Activated naive CD4-positive, alpha-beta T cell treated with anti-CD3 and anti-CD28 coated beads, Interleukin-2, amount 50 U/mL, for 16 hours (primary cell): ENCODE measurements at places on chromosomes 1 and 21.

DNA sequence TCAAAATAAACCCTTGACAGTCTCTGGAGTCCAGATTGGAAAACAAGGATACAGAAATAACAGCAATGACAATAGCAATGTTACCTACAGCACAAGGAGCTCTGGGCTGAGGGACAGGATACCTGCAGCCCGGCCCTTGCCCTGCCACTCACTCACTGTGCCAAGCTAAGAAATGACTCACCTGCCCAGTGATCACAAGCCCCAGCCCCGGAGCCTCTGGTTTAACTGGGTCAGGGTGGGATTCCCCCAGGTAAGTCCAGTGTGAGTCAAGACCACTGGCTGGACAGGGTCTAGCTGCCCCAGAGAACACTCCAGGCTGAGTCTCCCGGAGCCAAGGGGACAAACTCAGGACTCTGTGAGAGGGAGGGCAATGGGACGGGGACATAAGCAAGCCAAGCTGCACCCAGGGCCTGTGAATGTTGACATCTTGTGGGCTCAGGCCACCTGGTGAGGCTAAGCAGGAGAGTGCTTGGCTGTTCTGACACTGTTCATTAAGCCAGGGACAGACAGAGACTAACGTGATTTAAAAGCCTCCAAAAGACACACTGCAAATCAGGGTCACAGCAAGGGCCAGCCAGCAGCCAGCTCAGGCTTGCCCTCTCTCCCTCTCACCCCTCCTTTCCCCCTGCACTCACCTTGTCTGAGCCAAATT lies 64.1 kb downstream of the MIS18A start:
- DNase-seq, result no peak

DNA sequence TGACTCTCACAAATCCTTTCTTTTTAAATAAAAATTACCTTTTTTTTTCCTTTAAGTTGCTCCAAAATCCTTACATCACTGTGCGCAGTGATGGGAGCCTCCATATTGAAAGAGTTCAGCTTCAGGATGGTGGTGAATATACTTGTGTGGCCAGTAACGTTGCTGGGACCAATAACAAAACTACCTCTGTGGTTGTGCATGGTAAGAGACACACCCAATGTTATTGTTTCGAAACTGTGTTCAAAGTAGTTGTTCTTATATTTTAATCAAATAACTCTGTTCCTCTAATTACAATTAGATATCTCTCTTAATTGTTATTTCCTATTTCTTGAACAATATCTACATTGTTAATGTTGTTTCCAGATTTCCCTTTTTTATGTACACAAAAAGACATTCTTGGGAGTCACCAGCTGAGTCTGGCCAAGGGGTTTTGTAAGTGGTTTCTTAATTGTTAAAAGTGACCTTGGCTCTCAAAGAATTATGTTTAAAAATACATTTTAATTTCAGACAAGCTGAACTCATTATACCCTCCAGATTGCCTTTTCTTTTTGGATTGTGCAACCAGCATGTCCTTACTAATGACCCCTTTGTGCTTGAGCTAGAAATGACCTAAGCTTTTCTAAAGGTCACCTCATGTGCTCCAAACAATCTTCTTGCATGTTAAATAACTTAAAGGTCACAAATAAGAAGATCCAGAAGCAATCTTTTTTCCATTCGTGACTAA lies 250.1 kb downstream of the HMCN1 start:
- no peak for DNase-seq

DNA sequence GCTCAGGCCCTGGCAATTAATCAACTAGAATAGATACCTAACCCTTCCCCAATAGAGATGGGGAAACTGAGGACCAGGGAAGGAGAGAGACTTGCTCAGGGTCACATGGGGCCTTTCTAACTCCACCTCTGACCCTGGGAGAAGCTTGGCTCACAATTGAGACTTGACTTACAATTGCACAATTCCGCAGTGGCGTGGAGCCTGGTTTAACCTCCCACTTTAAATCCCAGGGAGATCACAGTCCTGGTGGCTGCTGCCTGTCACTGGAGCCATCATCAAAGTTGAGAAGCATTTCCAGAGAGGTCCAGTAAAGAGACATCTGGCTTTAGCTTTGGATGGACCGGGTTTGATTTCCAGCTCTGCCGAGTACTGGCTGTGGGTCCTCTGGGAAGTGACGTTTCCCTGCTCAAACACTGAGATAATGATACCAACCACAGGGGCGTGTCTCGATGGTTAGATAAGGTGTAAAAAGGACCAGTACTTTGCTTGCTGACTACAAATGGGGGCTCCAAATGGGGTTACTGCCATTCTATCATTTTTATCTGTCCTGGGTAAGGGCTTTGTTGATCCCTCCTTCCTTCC lies 39.3 kb downstream of the TRIM62 start:
- DNase-seq, result no peak

GRCh38 chr1:56255516-56256152 lies 323.7 kb downstream of the PLPP3 start:
- no peak for DNase-seq

GRCh38 chr1:178752891-178753290 lies 27.8 kb downstream of the RALGPS2 start:
- no peak for DNase-seq

DNA sequence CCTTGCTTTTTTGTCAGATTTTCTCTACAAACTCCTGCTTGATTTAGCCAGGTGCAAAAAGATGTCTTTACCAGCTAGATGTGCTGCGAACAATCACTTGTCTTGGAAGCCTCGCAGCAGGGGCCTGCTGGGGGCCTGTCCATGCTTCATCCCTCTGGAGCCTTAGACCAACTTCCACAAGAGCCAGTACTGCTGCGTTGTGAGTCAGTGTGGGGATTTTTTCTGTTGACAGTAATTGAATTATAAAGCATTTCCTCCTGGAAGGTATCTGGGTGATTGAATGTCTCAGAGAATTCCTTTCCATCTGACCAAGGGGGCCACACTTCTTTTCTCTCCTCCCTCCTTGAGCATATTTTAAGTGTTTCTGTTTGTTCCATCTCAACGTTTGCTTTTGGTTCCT lies 40.4 kb upstream of the LDLRAP1 start:
- no peak for DNase-seq

- no peak for DNase-seq
Observed at GRCh38 chr1:86823386-86823785, 90.5 kb downstream of the SELENOF start.

DNA sequence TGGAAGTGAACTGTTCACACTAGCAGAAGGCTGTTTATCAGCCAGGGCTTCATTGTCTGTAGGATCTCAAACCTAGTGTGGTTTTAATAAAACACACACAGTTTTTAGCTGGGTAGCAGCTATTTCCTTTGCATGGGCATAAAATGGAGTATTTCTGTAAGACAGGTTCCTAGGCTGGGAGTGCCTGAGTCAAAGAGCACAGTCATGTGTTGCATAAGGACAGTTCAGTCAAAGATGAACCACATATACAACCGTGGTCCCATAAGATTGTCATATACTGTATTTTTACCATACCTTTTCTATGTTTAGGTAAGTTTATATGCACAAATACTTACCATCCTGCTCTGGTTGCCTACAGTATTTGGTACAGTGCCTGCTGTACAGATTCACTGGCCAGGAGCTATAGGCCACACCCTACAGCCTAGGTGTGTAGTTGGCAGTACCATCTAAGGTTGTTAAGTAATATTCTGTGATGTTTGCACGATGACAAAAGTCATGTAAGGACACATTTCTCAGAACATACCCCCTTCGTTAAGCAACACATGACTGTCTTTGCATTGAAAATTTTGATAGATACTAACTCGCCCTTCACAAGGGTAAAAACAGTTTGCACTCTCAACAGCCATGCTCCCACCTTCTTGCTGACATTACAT lies 17.2 kb downstream of the LGALS8 start:
- no peak for DNase-seq

DNA sequence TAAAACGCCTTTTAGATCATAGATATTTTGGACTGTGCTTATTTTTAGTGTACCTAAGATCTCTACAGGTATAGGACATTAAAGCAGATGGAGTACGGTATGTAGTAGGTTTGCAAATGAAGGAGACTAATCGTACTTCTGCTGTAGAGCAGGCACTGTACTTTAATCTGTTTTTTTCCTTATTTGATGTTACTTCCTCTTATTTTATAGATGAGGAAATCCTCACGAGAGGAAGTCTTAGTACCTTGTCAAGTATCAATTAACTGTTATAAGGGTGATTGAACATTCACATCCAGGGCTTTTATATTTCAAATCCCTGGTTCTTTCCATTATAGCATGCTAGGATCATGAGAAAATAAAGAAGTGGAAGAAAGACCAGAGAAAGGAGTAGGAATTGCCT lies 41.1 kb downstream of the CACHD1 start:
- DNase-seq, result no peak

GRCh38 chr1:18549906-18550305 lies 69.2 kb downstream of the KLHDC7A start:
- DNase-seq, result no peak

- no peak for DNase-seq
Observed at GRCh38 chr1:3320246-3321152, 134.0 kb upstream of the ARHGEF16 start.

DNA sequence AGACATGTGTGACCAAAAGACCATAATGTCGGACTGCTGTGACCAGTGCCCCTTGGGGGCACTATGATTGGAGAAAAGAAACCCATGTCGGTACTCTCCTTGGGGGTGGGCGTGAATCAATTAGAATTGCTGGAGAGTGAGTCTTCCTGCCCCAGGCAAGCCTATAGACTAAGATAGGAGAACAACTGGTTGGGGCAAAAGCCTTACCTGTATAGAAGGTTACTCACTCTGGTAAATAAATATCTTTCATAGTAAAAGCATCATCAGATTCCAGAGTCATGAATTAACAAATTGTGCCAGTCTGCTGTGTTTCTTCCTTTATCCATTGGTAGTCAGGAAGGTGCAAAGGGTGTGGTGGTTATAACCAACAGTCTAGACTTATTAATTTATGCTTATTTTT lies 2.9 kb upstream of the PTGFRN start:
- no peak for DNase-seq

- no peak for DNase-seq
Observed at GRCh38 chr1:77238462-77238861, 19.2 kb upstream of the PIGK start.

- no peak for DNase-seq
Observed at GRCh38 chr21:14401217-14401616, 18.3 kb upstream of the HSPA13 start.

- no peak for DNase-seq
Observed at GRCh38 chr1:103761896-103762295, 12.2 kb downstream of the AMY1C start.

GRCh38 chr1:244713332-244713731 lies 60.4 kb downstream of the DESI2 start:
- DNase-seq, result no peak

- no peak for DNase-seq
Observed at GRCh38 chr1:220906561-220907334, 27.5 kb downstream of the HLX start.

GRCh38 chr1:150561254-150561973 lies 12.2 kb downstream of the ADAMTSL4 start:
- peak; percentile 57 for DNase-seq
